ENCODE measurements at places on chromosomes 1 and 21. TPM values are rescaled to one million over a fixed set of nuclear protein-coding genes. Genes with fewer than 3 reads are reported as not detected.

The UCK2 gene
- 15.8 TPM for polyA plus RNA-seq

The LCE1D gene
- polyA plus RNA-seq = not detected

The CA14 gene
- polyA plus RNA-seq = not detected

The PRMT6 gene
- 7.8 TPM for polyA plus RNA-seq

The EIF3I gene
- polyA plus RNA-seq = 219 TPM

The NBPF4 gene
- polyA plus RNA-seq = not detected

The PTGFR gene
- 6.1 TPM for polyA plus RNA-seq

The F5 gene
- polyA plus RNA-seq = 0.67 TPM

The HORMAD1 gene
- polyA plus RNA-seq = not detected

The HAO2 gene
- polyA plus RNA-seq = not detected

The FCRL1 gene
- polyA plus RNA-seq = not detected

The IKBKE gene
- 2.0 TPM for polyA plus RNA-seq

The DCST1 gene
- not detected for polyA plus RNA-seq

The TMEM82 gene
- polyA plus RNA-seq = not detected

Measured in adipose tissue (tissue), 3 donors.